ENCODE measurements at places on chromosomes 11 and 22.

DNA sequence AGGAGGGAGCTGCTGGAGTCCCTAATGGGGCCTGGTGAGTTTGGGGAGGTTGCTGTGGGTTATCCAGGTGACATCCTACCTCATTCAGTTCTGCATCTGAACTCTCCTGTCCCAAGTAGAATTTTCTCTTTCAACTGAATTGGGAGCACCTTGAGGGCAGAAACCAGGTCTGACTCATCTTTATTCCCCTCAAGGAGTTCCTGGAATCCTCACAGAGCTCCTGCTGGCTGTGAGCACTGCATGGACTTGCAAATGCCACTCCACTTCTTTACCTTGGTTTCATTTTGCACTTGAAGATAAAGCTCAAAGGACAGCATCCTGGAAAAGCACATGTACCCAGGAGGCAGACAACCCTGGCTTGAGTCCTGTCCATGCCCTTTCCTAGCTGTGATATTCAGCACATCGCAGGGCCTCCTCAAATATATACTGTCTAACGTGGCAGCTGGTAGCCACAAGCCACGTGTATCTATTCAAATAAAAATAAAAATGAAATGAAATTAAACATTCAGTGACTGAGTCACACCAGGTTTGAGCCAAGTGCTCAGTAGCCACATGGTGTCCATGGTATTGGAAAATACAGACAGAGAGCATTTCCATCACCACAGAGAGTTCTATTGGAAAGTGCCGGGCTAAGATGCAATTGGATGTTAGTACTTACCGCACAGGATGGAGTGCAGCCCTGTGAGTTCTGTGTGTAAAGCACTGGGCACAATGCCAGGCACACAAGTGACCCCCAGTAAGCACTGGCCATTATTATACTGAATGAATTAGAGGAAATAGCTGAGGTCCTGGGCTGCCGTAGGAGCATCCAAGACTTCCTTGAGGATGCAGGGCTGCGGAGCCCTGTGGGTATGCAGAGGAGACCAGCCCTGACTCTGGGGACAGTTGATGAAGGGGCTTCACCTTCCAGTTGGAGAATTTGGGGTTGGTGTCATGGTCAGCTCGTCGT lies 149.0 kb downstream of the PKNOX2 start:
- H3K27ac ChIP-seq, result no peak overlapping the region
- no peak overlapping the region for H3K4me3 ChIP-seq
- H3K36me3 ChIP-seq, result no peaks in the 10 kb centered on the region
- no peaks in the 10 kb centered on the region for H3K27me3 ChIP-seq

GRCh38 chr11:31664129-31664528 lies 147.0 kb downstream of the PAX6 start:
- DNase-seq, result no peak
- no peaks in the 10 kb centered on the region for H3K36me3 ChIP-seq
- H3K4me1 ChIP-seq, result no peaks in the 10 kb centered on the region
- H3K27ac ChIP-seq, result no peak overlapping the region

DNA sequence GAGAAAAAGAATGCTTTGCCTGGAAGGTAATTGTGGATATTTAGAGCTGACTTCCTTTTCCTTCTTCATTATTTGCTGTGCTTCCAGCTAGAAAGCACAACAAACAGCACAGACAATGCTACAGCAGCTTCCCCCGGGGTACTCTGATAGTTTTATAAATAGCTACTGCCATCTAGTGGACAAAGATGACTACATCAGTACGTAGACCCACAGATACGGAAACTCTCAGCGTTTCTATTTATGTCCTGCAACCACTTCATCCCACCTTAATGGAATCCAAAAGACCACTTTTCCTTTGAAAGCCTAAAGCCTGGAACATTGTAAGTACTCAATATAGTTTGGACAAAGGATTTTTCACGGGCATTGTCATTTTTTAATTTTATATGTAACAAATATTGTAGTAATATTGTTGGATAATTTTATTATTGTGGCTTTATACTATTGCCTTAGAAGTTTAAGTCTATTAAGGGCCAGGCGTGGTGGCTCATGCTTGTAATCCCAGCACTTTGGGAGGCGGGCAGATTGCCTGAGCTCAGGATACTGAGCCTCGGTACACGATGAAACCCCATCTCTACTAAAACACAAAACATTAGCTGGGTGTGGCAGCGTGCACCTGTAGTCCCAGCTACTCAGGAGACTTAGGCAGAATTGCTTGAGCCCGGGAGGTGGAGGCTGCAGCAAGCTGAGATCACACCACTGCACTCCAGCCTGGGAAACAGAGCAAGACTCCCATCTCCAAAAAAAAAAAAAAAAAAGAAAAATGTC lies 7.5 kb downstream of the HSPA8 start:
- H3K36me3 ChIP-seq, result peaks cover 3% of the 10 kb centered on the region
- H3K4me3 ChIP-seq, result no peak overlapping the region
- H3K27ac ChIP-seq, result no peak overlapping the region
- no peaks in the 10 kb centered on the region for H3K27me3 ChIP-seq
- H3K4me1 ChIP-seq, result peaks cover 8% of the 10 kb centered on the region

DNA sequence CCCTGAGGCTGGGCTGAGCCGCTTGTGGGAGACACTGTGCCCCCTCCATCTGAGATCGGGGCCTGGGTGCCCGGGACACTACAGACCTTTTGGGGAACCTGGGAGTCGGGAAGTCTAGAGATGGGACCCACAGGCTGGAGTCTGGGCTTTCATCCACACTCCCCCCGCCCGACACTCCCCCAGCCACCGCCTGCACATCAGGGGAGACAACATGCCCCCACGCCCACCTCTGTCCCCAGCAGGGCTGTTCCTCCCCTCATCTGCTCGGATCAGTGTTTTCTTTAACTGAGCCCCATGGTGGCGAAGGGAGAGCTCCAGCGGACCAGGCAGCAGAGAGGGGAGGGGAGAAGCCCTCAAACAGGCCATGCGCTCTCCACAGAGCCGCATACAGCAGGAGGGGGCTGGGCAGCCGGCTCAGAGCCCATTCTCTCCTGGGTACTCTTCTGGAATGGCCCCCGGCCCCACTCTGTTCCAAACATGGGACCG lies 174.7 kb downstream of the IGLL1 start:
- H3K4me3 ChIP-seq, result no peak overlapping the region
- H3K36me3 ChIP-seq, result no peaks in the 10 kb centered on the region
- no peaks in the 10 kb centered on the region for H3K27me3 ChIP-seq
- no peak overlapping the region for H3K27ac ChIP-seq
- peaks cover 6% of the 10 kb centered on the region for H3K4me1 ChIP-seq

- no peaks in the 10 kb centered on the region for H3K4me1 ChIP-seq
- no peaks in the 10 kb centered on the region for H3K36me3 ChIP-seq
- no peak overlapping the region for H3K4me3 ChIP-seq
- H3K27me3 ChIP-seq, result no peaks in the 10 kb centered on the region
- no peak for DNase-seq
These were observed 57.2 kb downstream of the PPFIA1 start for GRCh38 chr11:70327717-70328116.

DNA sequence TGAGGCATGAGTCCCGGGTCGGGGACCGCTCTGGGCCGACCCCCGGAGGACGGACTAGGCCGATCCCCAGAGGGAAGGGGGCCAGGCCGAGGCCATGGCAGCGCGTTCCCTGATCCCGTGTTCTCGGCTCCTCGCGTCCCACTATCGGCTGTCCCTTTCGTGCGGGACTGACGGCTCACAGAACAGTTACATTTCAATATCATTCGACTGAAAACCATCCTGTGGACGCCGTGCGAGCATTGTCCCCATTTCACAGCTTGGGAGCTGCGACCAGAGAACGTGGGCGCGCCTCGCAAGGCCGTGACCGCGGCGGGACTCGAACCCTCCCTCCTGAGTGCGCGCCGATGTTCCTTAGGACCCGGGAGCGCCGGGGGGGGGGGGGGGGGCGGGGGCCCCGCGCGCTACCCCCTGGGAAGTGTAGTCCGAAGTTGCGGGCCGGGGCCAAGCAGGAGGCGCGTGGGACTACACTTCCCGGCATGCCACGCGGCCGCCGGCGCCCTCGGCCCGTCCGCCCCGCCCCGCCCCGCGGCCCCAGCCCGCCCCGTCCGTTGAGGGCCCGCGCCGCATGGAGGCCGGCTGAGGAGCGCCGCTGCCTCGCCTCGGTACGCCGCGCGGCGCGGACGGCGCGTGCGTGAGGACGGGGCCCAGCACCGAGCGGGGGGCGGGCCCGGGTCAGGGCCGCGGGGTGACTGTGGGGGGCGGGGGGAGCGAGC lies at the start of gene TRABD:
Gene TRABD (plus strand): TSS at position 539 of the 713 bp plus-strand sequence. CDS start 7,148 bp downstream, outside the sequence.
- peak within 1 kb of the TSS; percentile 1 for H3K27ac ChIP-seq
- DNase-seq, result peak; percentile 96
- H3K4me1 ChIP-seq, result peaks cover 43% of the 10 kb centered on the region
- H3K27me3 ChIP-seq, result no peaks in the 10 kb centered on the region
- peak within 1 kb of the TSS; percentile 83 for H3K4me3 ChIP-seq

- no peaks in the 10 kb centered on the region for H3K4me1 ChIP-seq
- H3K36me3 ChIP-seq, result no peaks in the 10 kb centered on the region
- no peak for DNase-seq
- peaks cover 5% of the 10 kb centered on the region for H3K27me3 ChIP-seq
- H3K27ac ChIP-seq, result no peak overlapping the region
These were observed 189.7 kb downstream of the BRD1 start for GRCh38 chr22:49638001-49638400.

GRCh38 chr11:96815236-96815635 lies 425.4 kb downstream of the JRKL start:
- DNase-seq, result no peak
- H3K27me3 ChIP-seq, result no peaks in the 10 kb centered on the region
- H3K27ac ChIP-seq, result no peak overlapping the region
- no peaks in the 10 kb centered on the region for H3K36me3 ChIP-seq
- peaks cover 6% of the 10 kb centered on the region for H3K4me1 ChIP-seq

All from hepatocyte (in vitro differentiated cells).